Activated gamma-delta T cell treated with Interleukin-2 at 50 U/mL for 16 hours (primary cell): ENCODE measurements at places on chromosomes 5 and 9.

DNA sequence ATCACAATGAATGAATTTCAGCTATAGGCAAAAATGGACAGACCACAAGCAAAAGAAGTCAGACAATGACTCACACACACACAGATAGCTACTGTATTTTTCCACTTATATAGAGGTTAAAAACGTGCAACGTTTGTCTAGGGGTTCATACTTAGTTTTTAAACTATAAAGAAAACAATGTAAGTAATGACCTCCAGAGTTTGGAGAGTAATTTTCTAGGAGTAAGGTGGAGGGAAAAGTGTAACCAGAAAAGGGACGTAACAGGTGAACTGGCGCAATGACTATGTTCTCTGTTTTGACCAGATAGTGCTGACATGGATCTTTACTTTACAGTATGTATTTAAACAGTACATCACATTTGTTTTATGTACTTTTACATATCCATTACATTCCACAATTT lies 51.1 kb downstream of the FNIP1 start:
- DNase-seq: no peak

- DNase-seq: no peak
Observed at GRCh38 chr5:141788296-141788970, 89.8 kb downstream of the PCDH1 start.

GRCh38 chr9:10274175-10274574 lies 338.6 kb downstream of the PTPRD start:
- DNase-seq: no peak

DNA sequence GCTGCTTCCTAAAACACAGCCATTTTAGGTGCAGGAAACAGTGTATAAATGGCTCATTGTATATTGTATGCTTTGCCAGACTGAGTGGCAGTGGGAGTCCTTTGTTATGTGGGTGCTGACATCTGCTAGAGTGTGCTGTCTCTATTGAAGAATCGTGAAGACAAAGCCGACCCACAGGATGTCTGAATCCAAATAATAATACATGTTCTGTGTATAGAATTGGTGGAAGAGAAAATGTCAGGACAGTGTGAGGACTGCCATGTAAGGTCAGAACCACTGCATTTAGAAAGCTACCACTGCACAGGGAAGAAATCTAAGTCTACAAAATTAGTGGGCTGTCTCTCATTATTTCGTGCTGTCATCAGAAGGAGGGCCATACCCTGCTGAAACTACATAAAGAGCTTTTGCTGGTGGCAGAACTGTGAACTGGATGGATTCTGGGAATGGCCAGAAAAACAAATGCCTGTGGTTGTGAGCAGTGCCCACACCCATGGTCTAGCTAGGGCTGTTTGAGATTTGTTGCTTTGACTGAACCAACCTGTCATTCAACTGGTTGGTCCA lies 2.5 kb downstream of the IL7R start:
- DNase-seq: no peak

GRCh38 chr9:16308645-16309044 lies 561.8 kb downstream of the BNC2 start:
- no peak for DNase-seq

- no peak for DNase-seq
Observed at GRCh38 chr5:23284656-23285055, 222.8 kb upstream of the PRDM9 start.

DNA sequence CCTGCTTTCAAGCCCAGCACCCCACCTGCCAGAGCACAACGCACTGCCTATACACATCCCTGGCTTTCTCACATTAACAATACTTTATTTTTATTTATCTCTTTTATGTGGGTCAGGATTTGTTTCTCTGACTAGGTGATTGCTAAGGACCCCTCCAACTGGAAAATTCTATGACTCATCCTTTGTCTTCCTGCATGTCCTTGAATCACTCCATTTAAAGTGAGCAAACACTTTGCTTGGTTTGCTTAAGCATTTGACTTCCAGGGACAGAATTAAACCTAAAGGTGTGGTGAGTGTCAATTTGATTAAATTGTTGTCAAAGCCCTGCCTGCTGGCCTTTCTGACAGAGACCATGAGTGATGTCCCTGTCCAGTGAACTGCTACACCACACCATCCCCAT lies 536.5 kb upstream of the BRINP1 start:
- DNase-seq: no peak

DNA sequence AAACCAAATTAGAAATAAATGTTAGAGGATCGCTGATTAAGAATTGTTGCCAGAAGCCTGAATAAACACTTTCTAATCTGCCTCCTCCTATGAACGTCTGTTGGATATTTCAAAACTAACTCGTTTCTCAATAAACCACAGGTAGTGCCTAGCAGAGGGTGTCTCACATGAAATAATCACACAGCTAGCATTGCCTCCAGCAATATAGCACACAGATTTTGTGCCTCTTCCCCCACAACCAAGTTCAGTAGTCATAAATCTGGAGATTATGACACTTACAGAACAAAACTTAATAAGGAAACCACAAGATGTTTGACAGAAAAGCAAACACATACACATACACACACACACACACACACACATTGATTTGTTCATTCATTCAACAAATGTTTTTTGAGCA lies 173.2 kb upstream of the CDH10 start:
- DNase-seq: no peak

GRCh38 chr5:159100782-159101646 lies 1.3 kb upstream of the EBF1 start:
- no peak for DNase-seq

- no peak for DNase-seq
Observed at GRCh38 chr5:39755986-39756385, 331.2 kb upstream of the DAB2 start.

DNA sequence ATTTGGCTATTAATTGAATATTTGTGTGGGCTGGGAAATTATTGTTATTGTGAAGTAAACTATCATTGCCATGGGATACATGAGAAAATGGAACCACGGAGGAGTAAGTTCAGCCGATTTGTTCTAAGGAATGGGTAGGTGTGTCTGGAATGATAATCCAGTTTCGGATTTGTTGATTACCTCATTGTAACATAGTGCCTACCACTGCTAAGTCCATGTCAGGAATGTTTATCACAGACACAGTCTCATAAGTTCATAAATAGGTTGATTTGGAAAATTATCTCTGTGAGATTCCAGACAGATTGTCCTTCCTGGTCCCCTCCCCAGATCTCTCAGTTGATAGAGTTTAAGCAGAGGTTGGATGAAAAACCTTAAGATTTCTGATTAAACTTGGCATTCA lies 78.1 kb upstream of the MAST4 start:
- no peak for DNase-seq

DNA sequence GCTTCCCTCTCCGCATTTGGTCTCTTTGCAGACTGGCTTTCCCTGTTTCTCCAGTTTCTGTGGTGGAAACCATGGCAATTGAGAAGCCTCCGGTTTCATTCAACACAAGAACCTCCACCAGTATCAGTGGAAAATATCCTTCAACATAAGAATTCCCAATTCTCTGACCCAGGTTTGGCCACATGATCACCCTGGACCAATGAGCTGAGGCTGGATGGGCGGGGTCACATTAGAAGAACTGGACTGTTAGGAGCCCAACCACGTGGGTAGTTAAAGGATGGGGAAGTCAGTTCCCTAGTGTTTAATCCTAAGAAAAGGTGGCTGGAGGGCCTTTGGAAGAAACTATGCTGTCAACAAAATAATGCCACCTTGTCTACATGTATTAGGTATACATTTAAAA lies 336.3 kb downstream of the DMRT2 start:
- DNase-seq: no peak

GRCh38 chr5:119537704-119538103 lies 85.4 kb downstream of the HSD17B4 start:
- no peak for DNase-seq
